ENCODE measurements at places on chromosomes 6 and 20.
A peak's percentile ranks its signal among the peaks of the same experiment; 100 is the strongest.

DNA sequence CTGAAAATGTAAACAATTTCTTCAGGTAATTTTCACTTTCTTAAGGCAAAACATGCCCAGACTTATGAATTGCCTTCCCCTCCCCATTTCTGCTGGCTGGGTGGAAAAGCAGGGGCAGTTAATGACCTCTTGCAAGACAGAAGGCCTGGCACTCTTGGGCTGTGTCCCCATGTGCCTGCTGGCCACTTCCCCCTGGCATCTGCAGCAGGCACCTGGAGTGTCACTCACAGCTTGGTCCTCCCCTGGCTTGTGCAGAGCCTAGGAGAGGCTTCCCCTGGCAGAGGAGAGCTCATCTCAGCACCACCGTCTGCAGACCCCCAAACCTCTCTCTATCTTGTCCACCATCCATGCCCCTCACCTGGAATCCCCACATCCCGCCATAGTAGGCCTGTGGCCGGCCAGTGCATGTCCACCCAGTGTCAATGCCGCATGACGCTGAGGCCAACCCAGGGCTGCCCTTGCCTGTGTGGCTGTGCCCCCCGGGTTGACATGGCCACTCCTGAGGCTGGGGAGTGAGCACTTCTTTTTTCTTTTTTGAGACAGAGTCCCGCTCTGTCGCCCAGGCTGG, 83.5 kb upstream of the SLC22A23 start:
- DNase-seq, result no peak

DNA sequence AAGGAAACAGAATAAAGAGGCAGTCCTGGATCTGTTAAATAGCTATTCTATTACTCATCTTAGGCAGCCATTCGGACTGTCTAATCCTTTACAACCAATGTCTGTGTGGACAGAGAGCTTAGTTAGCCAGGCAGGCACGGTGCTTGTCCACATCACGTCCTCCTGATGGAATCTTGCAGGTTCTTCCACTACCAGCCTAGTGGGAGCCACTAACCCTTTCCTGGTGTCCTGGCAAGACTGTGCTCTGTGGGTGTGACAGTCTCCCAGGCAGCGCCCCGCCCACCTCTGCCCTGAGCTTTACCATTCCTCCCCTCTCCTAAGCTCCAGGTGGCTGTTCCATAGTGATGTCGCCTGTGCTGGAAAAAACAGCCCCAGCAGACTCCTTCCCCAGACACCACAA, 78.3 kb upstream of the CLDN20 start:
- no peak for DNase-seq

DNA sequence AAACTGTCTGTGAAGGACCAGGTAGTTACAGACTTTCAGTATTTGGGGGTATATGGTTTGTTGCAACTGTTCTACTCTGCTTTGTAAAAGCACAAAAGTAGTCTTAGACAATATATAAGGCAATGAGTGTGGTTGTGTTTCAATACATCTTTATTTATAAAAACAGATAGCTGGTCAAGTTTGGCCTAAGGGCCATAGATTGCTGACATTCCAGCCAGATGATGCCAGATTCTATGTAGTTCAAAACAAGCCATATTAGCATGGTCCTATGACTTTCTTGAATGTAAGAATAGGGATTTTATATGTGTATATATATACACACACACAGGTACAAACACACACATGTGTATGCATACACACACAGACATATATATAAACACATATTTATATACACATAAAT, 201.8 kb downstream of the GRIK2 start:
- no peak for DNase-seq

DNA sequence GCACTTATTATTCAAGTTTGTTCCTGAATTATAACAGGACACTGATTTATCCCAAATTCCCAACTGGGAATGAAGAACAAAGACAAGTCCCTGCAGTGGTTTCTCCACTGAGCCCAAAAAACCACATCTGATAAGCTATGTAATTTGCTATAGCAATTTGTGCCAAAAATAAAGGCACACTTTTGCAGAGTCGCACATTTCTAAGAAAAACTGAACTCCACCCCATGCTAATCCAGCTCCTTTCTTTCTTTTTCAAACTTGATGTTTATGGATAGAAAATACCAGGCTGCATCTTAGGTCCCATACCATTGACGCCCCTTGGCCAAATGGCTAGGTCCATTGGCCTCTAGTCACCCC, 170.2 kb upstream of the CITED2 start:
- no peak for DNase-seq

DNA sequence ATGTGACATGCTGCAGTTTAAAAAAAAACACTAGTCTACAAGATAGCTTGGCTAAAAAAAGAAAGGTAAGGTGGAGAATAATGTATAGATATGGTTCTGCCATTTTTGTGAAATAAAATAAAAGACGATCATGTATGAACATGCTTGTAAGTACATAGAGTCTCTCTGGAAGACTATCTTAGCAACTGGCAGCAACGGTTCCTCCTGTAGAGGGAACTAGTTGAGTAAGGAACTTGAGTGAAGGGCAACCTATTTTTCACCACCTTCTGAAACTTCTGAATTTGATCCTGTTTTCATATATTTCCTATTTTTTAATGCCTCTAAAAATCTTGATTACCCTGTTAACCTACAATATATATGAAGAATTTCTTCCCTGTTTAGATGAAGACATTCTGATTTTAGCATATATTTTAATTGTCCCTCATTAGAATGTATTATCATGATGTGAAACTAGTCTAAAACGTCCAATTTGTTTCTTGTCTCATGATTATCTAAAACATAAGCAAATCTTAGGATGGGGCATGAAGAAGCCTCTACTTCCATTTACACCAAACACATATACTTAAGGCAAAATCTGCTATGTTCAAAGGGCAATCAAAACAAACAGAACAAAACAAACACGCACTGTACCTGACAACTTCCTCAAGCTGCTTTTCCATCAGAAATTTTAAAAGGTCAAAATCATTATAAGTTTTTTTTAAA, 202.5 kb downstream of the ISM1 start:
- no peak for DNase-seq

DNA sequence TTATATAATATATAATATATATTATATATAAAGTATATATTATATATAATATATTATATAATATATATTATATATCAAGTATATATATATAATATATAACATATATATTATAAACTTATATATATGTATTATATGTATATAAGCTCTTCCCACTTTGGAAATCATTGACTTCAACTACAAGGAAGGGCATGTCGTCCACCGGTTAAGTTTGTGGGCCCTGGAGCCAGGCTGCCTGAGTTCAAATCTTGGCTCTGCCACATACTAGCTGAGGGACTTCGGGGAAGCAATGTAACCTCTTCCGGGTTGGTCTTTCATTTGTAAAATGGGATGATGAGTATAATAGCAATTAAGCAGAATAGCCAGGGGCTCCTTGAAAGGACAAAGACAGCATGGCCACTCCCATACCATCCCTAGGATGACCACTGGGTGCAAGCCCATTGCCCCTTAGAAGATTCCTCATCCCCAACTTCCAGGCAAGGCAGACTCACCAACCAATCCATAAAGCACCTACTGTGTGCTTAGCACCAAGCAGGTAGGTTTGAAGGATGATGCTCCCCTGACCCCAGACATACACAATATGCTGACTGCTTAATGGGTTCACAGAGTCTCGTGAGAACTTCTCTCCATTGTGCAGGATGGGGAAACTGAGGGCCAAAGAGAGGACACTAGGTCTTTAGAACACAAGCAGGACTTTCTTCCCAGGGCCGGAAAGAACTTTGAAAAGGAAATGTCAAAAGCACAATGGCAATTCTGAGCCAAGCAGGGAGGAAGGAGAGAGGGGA, 163.2 kb downstream of the MRPL14 start:
- no peak for DNase-seq

GRCh38 chr6:45643126-45643525, 265.4 kb upstream of the SUPT3H start:
- DNase-seq, result no peak

DNA sequence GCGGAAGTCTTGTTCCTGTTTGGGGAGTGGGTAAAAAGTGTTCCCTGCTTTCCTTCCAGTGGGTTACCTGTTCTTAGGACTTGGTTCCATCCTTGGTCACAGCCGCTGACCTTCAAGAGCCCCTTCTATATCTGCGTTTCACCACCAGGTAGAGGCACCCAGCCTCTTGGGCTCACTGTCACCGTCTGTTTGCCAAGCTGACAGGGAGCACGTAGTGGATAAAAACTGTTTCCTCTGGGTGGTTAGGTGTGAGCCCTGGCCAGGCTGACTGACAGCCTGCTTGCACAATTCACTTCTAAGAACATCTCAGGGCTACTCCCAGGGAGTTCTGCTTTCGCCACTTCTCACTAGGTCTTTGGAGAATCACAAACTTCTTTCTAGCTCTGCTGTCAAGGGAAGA, 1.8 kb upstream of the JPH2 start:
- DNase-seq, result no peak

- DNase-seq, result peak; percentile 79
Measured at GRCh38 chr6:15829156-15829555, 166.3 kb upstream of the DTNBP1 start.

GRCh38 chr6:52328729-52329128, 33.2 kb upstream of the PAQR8 start:
- no peak for DNase-seq

GRCh38 chr20:56706867-56707360, 77.8 kb downstream of the TFAP2C start:
- no peak for DNase-seq

DNA sequence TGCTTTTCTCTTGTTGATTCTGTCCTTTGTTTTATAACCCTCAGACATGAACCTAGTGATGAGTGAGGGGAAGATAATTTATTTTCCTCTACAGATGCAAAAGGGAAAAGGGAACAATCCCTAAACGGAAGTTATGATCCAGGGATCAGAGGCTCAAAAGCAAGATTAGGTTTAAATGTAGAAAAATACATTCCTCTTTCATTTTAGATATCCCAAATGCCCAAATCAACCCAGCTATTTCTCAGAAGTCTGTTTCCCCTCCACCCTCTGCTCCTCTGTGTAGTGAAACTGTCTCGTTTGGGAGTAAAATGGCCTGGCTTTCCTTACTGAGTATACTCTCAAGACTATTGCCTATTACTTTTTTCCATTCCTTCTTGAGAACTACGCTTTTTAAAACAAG, 97.1 kb downstream of the PRL start:
- no peak for DNase-seq

GRCh38 chr20:22905658-22906057, 129.5 kb upstream of the SSTR4 start:
- no peak for DNase-seq

DNA sequence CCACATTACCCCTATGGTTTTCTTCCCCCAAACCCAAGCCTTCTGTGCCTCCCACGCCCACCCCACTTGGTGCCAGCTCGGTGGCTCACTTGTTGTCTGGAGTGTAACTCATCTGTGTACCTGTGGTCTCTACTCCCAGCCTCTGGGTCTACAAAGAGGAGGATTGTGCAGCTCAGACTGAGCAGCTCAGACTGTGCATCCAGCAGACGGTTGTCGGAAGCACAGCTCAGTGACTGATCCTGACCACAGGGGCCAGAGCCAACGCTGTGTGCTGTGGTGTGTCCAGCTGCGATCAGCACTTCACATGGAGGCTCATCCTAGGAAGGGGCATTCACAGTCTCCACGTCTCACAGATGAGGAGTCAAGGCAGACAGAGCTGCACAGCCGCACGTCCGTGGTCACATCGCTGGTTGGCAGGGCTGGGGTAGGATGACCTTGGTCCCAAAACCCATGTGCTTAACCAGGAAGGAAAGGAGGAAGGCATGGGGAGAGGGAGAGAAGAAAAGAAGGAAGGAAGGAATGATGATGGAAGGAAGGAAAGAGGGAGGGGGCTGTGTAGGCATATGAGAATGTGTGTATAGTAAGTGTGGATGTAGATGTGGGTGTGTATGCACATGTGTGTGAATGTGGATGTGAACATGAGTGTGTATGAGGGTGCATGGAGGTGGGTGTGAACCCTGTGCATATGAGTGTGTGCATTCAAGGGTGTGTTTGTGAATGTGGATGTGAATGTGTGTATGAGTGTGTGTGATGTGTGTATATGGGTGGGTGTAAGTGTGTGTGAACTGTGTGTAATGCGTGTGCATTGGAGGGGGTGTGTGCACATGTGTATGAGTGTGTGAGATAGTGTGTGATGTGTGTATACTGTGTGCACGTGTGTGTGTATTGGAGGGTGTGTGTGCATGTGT, 28.2 kb upstream of the STX16 start:
- no peak for DNase-seq

GRCh38 chr6:5638666-5639065, 368.1 kb downstream of the NRN1 start:
- DNase-seq, result no peak

GRCh38 chr20:3890398-3890751, 1.2 kb downstream of the PANK2 start:
- no peak for DNase-seq

GRCh38 chr6:125904871-125905270, 51.7 kb upstream of the HINT3 start:
- DNase-seq, result no peak

DNA sequence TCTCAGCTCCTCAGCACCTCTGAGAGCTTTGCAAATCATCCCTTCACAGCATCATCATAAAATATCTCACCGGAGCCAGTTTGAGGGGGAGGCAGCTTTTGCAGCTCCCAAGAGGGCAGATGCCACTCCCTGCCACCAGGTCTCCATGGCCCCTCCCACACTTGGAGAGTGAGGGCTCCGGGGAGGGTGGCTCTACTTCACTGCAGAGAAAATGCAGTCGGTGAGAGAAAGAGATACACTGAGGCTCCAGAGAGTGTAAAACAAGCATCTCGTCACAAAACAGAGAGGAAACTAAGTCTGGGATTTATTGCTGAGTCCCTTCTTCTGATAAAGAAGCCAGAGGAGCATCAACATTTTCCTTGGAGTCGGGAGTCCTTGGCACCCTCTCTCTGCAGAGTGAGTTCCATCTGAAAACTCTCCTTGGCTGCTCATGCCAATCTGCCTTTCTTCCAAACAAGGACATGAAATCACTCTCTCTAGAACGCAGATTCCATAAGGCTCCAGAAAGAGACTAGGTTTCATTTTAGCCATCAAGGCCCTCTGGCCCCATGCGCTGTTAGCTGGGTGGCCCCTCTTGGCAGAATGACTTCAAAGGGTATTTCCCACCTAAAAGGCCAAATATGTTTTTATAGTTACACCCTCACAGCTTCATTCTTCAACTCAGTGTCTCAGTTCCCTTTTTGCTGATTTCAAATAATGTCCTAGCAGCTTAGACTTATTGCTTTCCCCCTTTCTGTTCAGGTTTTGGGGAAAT, 70.6 kb upstream of the F13A1 start:
- peak; percentile 53 for DNase-seq

DNA sequence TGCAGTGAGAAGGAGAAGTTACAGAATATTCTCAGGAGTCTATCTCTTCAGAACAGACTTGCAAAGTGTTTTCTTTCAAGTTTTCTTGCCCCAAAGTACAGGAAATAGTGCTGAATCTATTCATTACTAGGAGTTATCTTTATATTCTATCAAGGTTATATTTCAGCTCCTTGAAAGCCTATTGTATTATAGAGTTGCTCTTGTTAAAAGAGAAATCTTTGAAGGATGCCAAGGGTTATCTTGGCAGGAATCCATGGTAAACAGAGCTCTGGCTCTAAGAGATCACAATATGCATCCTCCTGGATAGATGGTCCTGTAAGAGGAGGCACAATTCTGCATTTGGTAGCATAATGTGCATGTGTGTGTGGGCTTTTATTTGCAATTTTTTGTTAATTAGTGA, 21.2 kb upstream of the SNRPB2 start:
- no peak for DNase-seq
